Natural killer cell treated with Interleukin-12 subunit alpha and Interleukin-12 subunit beta and Interleukin-15 and Interleukin-18, amount 100 ng/mL, for 72 hours (primary cell): ENCODE measurements at places on chromosomes 1 and 21.

GRCh38 chr1:242449661-242450060, 74.8 kb downstream of the PLD5 start:
- DNase-seq, result no peak

GRCh38 chr1:37951783-37952624, 5.2 kb upstream of the INPP5B start:
- DNase-seq, result no peak

GRCh38 chr1:33966346-33967141, 102.7 kb downstream of the HMGB4 start:
- DNase-seq, result no peak

- DNase-seq, result no peak
Observed at GRCh38 chr1:87176514-87176913, 152.2 kb upstream of the LMO4 start.

GRCh38 chr1:175413367-175413766, 220.8 kb upstream of the KIAA0040 start:
- no peak for DNase-seq
